HFFc6 (cell line): ENCODE measurements at places on chromosomes 3 and 15. TPM values are rescaled to one million over a fixed set of nuclear protein-coding genes. Genes with fewer than 3 reads are reported as not detected.
A peak's percentile ranks its signal among the peaks of the same experiment; 100 is the strongest.

DNA sequence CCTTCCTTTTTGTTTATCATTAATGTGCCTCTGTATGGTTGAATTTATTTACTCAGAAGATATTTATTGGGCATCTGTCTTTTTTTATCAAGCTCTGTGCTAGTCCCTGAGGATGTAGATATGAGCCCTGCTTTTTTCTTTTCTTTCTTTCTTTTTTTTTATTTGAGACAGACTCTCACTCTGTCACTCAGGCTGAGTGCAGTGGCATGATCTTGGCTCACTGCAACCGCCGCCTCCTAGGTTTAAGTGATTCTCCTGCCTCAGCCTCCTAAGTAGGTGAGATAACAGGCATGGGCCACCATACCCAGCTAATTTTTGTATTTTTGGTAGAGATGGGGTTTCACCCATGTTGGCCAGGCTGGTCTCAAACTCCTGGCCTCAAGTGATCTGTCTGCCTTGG, 58.5 kb downstream of the MBNL1 start:
- DNase-seq, result no peak

DNA sequence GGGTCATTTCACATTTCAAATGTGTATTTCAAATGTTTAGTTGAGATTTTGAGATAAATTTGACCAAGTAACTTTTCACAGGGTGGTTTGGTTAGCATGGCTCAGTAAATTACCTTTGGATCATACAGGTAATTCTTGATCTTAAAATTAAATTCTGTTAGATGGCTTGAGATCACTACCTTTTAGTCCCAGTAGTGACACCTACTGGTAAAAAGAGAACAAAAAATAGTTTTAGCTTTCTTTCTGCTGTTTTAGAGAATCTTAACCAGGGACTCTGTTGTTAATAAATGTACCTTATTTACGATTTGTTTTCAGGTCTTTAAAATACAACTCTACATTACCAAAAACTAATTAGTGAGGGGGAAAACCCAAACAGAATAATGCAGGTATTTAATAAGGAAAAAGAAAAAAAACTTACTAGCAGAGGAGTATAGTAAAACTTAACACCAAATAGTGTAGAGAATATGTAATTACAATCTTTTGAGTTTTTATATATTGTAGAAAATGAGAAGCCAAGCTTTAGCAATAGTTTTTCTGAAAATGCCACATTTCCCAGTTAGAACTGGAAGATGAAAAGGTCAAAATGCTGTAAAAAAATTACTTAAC, 620.3 kb upstream of the AGTR1 start:
- DNase-seq, result peak; percentile 31

Gene C15orf39
- 10.2 to 12.7 TPM (median 11.3 TPM) in 3 replicates for total RNA-seq

Gene ATP8B4
- total RNA-seq, result 0.63 to 1.1 TPM (median 0.74 TPM) in 3 replicates

Gene KLHL40
- not detected in 2 replicates for total RNA-seq

Gene GOLGA6D
- not detected in 3 replicates for total RNA-seq

Gene MOBP
- not detected in 3 replicates for total RNA-seq
